ENCODE measurements at places on chromosomes 16 and 17.

DNA sequence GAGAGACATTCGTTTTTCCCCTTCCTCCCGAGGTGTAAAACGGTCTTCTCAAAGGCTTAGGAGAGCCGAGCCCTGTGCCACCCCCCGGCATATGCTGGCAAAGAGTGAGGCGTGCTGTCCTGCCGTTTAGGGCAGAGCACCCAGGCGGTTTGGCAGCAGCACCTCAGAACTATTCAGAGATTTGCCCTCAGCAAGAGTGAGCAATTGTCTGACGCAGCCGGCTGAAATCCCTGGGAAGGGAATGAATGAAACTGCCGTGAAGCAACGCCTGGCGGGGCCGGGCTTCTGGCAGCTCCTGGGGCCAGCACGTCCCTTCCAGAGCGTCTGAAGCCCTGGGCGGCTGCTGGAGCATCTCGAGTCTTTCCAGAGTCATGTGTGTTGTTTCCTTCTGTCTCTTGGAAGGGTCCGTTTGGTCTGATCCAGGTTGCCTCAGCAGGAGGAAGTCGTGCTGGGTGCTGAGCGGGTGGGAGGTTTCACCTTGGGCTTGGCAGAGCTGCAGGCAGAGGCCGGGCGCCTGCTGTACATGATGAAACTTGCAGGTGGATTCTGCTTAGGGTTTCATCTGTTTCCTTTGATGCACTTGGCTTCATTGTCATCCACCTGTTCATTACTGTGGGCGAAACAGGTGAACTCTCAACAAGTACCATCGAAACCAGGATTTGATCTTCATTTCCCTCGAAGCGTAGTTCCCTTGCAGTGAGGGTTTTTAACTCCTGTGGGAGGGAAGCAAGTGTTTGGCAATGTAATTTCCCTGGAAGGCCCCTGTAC is 35.4 kb downstream of the TBCD start:
- DNase-seq: no peak

GRCh38 chr16:86051368-86052114 is 152.6 kb downstream of the IRF8 start:
- DNase-seq: no peak

DNA sequence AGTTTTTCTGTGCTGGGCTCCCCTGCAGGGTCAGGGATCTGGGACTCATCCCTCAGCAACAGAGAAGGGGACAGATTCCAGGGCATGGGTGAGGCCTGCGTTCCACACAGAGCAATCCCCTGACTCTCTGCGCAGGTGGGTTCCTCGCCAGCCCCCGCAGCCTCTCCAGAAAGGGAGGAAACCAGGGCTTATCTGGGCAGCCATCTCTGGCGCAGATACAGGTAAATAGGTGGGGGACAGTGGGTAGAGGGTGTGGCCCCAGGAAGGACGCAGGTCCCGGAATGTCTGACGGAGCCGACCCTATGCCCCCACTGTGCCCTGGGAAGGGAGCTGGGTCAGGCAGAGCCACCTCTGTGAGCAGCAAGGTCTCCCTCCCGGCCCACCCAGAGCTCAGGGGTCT is 23.2 kb downstream of the PIEZO1 start:
- DNase-seq: no peak

GRCh38 chr17:40247926-40248495 is 28.9 kb downstream of the WIPF2 start:
- DNase-seq: no peak

DNA sequence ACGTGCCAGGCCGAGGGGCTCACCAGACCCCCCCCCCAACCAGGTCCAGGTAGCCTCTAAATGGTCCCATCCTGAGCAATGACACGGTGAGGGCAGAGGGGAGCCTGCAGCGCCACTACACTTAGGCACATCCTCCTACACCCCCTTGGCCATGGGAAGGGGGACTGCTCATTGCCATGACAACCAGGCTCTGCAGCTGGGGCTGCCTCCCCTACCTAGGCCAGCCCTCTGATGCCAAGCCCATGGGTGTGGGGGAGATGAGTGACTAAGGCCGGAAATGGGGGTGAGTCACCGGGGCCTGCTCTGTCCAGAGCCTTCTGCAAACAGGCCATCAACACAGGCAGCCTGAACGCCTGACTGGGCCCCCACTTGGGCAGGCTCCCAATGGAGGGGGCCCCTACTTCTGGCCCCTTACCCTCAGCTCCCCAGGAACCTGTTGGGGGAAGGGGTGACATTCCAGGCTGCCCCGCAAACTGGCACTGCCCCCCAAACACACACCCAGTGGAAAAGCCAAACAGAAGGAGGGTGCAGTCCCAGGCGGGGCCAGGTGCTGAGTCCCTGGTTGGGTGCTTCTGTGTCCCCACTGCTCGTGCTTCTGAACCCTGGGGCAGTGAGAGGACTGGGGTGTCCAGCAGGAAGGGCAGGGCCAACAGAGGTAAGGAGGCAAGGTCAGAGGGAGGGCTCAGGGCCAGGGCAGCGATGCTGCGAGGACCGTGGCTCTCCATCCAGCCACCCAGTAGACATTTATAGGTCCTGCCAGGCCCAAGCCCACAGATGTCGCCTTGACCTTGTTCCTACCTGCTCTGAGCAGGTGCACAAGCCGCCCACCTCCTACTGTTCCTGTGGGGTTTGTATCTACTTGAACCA is 8.2 kb downstream of the PLCD3 start:
- no peak for DNase-seq

All from NCI-H524 treated with DMSO at 0.1 percent for 48 hours (cell line).